ENCODE measurements at places on chromosomes 2 and 18. TPM values are rescaled to one million over a fixed set of nuclear protein-coding genes. Genes with fewer than 3 reads are reported as not detected.
A peak's percentile ranks its signal among the peaks of the same experiment; 100 is the strongest.

The SGPP2 gene
- total RNA-seq, result 0.19 TPM

GRCh38 chr18:68466672-68467071, 248.2 kb downstream of the TMX3 start:
- H3K27me3 ChIP-seq, result no peaks in the 10 kb centered on the region
- no peaks in the 10 kb centered on the region for H3K36me3 ChIP-seq
- H3K4me3 ChIP-seq, result no peak overlapping the region
- no peak for DNase-seq
- H3K27ac ChIP-seq, result no peak overlapping the region

- H3K36me3 ChIP-seq, result no peaks in the 10 kb centered on the region
- no peaks in the 10 kb centered on the region for H3K27me3 ChIP-seq
- no peak for DNase-seq
- no peaks in the 10 kb centered on the region for H3K4me1 ChIP-seq
- no peak overlapping the region for H3K27ac ChIP-seq
These were observed 23.3 kb downstream of the SPDYA start for GRCh38 chr2:28833740-28834470.

GRCh38 chr2:171841996-171842395, 52.0 kb downstream of the SLC25A12 start:
- no peak overlapping the region for H3K27ac ChIP-seq
- DNase-seq, result no peak
- no peaks in the 10 kb centered on the region for H3K27me3 ChIP-seq
- no peaks in the 10 kb centered on the region for H3K36me3 ChIP-seq
- peaks cover 6% of the 10 kb centered on the region for H3K4me1 ChIP-seq

The OR6B2 gene
- total RNA-seq, result not detected

DNA sequence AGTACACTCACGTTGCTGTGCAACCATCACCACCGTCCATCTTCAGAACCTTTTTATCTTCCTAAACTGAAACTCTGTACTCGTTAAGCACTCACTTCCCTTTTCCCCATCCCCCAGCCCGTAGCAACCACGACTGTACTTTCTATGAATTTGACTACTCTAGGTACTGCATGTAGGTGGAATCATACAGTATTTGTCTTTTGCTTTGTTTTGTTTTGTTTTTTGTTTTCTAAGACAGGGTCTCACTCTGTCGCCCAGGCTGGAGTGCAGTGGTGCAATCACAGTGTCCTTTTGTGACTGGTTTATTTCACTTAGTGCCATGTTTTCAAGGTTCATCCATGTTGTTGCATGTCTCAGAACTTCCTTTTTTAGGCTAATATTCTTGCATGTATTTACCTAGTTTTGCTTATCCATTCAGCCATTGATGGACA, 7.0 kb upstream of the TYMS start:
- H3K36me3 ChIP-seq, result no peaks in the 10 kb centered on the region
- H3K4me3 ChIP-seq, result no peak overlapping the region
- H3K27me3 ChIP-seq, result peaks cover 40% of the 10 kb centered on the region
- H3K27ac ChIP-seq, result no peak overlapping the region

The SLC23A3 gene
- 0.16 TPM for total RNA-seq

GRCh38 chr2:68907920-68908253, 36.7 kb upstream of the BMP10 start:
- no peaks in the 10 kb centered on the region for H3K27me3 ChIP-seq
- no peak overlapping the region for H3K27ac ChIP-seq
- DNase-seq, result no peak
- no peak overlapping the region for H3K4me3 ChIP-seq

The SRD5A2 gene
- 0.10 TPM for total RNA-seq

DNA sequence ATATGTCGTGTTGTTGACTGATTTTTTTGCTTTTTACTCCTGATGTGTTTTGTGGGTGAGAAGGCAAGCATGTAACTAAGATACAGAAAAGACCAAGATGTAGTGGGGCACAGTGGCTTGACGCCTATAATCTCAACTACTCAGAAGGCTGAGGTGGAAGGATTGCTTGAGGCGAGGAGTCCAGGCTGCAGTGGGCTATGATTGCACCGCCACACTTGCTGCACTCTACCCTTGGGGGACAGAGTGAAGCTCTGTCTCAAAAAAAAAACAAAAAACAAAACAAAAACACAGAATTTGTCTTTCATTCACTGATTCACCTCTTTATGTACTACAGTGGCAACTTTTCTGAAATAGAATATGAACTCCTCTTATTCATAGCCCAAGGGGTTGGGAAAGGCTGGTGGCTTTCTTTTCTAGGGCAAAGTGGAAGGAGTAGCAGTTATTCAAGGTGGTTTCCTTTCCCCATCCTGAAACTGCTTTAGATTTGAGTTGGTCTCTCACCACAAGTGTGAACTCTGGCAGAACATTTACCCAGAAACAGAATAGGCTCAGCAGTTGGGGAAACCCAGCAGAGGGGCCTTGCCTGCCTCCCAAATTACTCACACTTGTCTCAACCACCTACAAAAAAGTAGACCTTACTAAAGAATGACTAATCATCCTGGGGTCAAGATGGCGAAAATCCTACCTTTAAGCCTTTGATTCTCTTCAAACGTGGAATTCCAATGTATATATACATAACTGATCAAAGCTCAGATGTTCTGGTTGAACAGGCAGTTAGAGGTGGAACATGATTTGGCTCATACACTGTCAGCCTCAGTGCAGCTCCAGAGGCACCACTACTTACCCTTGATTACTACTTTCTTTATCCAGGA, 6.5 kb downstream of the TANK start:
- peaks cover 55% of the 10 kb centered on the region for H3K4me1 ChIP-seq
- no peak for DNase-seq
- no peak overlapping the region for H3K27ac ChIP-seq
- peaks cover 22% of the 10 kb centered on the region for H3K36me3 ChIP-seq
- no peaks in the 10 kb centered on the region for H3K27me3 ChIP-seq

DNA sequence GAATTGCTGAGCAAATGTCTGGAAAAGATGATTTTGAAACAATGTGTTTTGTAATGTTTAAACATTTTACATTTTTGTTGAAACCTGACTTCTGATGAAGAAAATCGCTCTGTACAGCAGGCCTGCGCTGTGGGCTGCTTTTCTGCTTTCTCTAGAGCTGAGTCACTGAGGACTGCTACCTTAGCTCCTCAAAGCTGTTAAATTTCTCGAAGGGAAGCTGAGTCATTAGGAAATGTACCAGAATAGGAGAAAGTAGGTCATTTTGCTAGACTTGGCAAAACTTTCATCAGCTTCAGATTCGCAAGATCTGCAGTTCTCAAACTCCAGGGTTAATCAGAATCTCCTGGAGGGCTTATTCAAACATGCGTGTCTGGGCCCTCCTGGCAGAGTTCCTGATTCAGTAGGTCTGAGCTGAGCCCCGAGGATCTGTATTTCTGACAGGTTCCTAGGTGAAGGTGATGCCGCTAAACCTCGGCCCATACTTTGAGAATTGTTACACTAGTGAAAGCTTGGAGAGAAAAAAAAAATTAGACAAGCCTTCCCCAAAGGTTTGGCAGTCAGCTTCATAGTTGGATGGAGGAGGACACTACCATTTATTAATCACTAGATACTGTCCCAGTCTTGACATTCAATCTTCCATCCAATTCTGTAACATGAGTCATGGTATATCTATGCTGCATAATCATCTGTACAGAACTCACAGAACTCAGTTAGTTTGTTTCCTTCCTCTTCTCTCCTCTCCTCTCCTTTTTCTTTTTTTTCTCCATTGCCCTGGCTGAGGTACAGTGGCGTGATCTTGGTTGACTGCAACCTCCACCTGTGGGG, 297.6 kb downstream of the PARD3B start:
- peaks cover 25% of the 10 kb centered on the region for H3K4me1 ChIP-seq
- peak overlapping the region; percentile 11 for H3K4me3 ChIP-seq
- no peaks in the 10 kb centered on the region for H3K27me3 ChIP-seq
- H3K27ac ChIP-seq, result peak overlapping the region; percentile 67
- peak; percentile 53 for DNase-seq

The SAG gene
- not detected for total RNA-seq

DNA sequence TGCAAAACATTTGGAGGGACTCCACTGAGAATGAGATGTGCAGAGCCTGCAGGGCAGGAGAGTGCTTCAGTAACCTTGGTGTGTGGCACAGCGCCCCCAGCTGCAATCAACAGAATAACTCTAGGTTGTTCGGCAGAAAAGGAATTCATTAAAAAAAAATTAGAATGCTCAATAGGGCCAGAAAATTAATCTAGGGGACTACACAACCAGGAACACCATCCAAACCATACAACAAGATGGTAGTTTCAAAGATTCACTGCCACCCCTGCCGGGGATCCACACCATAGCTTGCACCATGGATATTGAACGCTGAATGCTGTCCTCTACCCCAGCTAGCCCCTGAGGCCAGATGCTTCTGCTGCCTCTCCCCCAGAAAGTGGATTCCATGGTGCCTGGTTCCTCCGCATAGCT, 50.1 kb downstream of the THUMPD2 start:
- H3K27ac ChIP-seq, result no peak overlapping the region
- no peaks in the 10 kb centered on the region for H3K27me3 ChIP-seq
- H3K4me3 ChIP-seq, result no peak overlapping the region
- no peaks in the 10 kb centered on the region for H3K36me3 ChIP-seq
- DNase-seq, result no peak

GRCh38 chr2:241417626-241418025, 61.5 kb downstream of the FARP2 start:
- DNase-seq, result no peak
- no peak overlapping the region for H3K4me3 ChIP-seq
- no peaks in the 10 kb centered on the region for H3K4me1 ChIP-seq
- peaks cover 4% of the 10 kb centered on the region for H3K36me3 ChIP-seq
- no peak overlapping the region for H3K27ac ChIP-seq

The RGPD3 gene
- total RNA-seq, result not detected

The IL1RL1 gene
- 10.4 TPM for total RNA-seq

The ABCB11 gene
- total RNA-seq, result not detected

GRCh38 chr2:28209864-28210263, 182.8 kb upstream of the FOSL2 start:
- H3K4me1 ChIP-seq, result peaks cover 16% of the 10 kb centered on the region
- no peaks in the 10 kb centered on the region for H3K27me3 ChIP-seq
- no peaks in the 10 kb centered on the region for H3K36me3 ChIP-seq
- no peak overlapping the region for H3K27ac ChIP-seq
- no peak for DNase-seq
- H3K4me3 ChIP-seq, result no peak overlapping the region

GRCh38 chr2:38301340-38301968, 75.6 kb downstream of the ATL2 start:
- H3K36me3 ChIP-seq, result no peaks in the 10 kb centered on the region
- peak; percentile 59 for DNase-seq
- no peaks in the 10 kb centered on the region for H3K27me3 ChIP-seq

- no peaks in the 10 kb centered on the region for H3K4me1 ChIP-seq
- no peaks in the 10 kb centered on the region for H3K27me3 ChIP-seq
- peaks cover 3% of the 10 kb centered on the region for H3K36me3 ChIP-seq
These were observed 272.1 kb downstream of the GBX2 start for GRCh38 chr2:235896061-235896460.

DNA sequence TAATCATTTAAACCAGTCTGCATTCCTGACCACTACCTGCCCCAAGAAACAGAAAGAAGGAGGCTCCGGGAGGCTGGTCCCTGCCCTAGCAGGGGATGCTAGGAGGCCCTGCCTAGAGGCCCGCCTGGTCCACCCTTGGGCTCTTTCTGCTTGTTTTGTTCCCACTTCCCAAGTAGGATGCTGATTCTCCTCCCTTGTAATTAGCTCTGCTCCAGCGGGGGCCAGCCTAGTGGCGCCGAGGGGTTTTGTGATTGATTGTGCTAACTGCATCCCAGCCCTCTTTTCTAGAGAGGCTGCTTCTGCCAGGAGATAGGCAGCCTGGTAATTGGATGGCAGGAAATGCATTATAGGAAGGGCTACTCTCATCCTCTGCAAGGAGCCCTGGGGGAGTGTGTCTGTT, 220.0 kb downstream of the LOXHD1 start:
- no peaks in the 10 kb centered on the region for H3K36me3 ChIP-seq
- no peaks in the 10 kb centered on the region for H3K4me1 ChIP-seq
- no peak overlapping the region for H3K4me3 ChIP-seq
- no peak overlapping the region for H3K27ac ChIP-seq

DNA sequence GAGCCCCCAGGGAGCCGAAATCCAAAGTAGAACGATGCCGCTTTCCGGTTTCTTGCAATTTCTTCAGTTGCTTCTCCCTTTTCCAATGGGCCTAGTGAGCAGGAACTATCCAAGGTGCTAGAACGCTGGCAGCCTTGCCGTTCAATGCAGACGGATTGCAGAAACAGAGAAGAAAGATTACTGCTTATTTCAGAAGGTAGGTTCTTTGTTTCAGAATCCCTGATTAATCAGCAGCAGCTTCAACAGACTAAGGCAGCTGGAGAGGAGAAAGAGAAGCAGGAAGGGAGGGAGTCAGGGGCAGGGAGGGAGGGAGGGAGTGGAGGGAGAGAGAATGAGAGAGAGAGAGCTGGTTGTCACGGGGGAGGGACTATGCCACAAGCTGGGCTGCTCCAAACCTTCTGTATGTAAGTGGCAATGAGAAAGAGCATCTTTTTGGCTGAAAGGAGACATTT, 576 bp downstream of the NYAP2 start:
- H3K27ac ChIP-seq, result no peak overlapping the region
- H3K27me3 ChIP-seq, result no peaks in the 10 kb centered on the region
- H3K36me3 ChIP-seq, result no peaks in the 10 kb centered on the region
- peak; percentile 13 for DNase-seq

- H3K36me3 ChIP-seq, result no peaks in the 10 kb centered on the region
- no peak for DNase-seq
- no peaks in the 10 kb centered on the region for H3K4me1 ChIP-seq
These were observed 780.1 kb upstream of the LINC00305 start for GRCh38 chr18:64929036-64929435.

The STPG4 gene
- not detected for total RNA-seq

DNA sequence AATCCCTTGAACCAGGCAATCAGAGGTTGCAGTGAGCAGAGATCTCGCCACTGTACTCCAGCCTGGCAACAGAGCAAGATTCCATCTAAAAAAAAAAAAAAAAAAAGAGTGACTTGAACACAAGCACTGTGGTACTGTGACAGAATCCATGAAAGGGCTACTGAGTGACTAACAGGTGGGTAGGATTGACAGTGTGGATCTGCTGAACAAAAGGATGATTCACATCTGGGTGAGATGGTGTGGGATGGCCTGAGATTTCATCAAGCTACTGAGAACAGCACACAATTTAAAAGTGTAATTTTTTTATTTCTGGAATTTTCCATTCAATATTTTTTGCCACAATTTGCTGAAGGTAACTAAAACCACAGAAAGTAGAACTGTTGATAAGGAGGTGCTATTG, 13.3 kb upstream of the SP3 start:
- no peaks in the 10 kb centered on the region for H3K27me3 ChIP-seq
- H3K36me3 ChIP-seq, result no peaks in the 10 kb centered on the region
- H3K4me1 ChIP-seq, result peaks cover 4% of the 10 kb centered on the region
- DNase-seq, result no peak
- no peak overlapping the region for H3K4me3 ChIP-seq
- no peak overlapping the region for H3K27ac ChIP-seq

DNA sequence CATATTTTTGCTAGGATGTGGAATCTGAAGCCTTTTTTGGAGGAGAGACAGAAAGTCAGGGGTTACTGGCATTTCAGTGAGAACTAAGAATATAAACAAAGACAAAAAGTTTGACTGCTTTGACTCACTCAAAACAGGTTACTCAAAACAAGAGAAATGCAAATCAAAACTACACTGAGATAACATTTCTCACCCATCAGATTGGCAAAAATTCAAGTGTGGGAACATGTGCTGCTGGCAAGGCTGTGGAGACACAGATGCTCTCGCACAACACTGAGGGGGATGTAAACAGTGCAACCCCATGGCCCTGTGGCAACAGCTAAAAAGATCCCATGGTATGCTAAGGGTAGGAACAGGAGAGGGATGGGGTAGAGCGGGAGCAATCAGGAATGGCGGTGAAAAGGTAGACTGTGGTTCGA, 86.6 kb downstream of the DTNB start:
- no peaks in the 10 kb centered on the region for H3K36me3 ChIP-seq
- H3K27me3 ChIP-seq, result no peaks in the 10 kb centered on the region
- no peaks in the 10 kb centered on the region for H3K4me1 ChIP-seq
- H3K4me3 ChIP-seq, result no peak overlapping the region

All from psoas muscle (tissue), 8 donors.